NCI-H524 treated with DMSO at 0.1 percent for 48 hours (cell line): ENCODE measurements at places on chromosomes 12 and 14.

- DNase-seq = no peak
These were observed 27.2 kb upstream of the PNMA1 start for GRCh38 chr14:73741386-73741875.

- DNase-seq = no peak
These were observed 201.2 kb downstream of the ANO4 start for GRCh38 chr12:100995771-100996170.

DNA sequence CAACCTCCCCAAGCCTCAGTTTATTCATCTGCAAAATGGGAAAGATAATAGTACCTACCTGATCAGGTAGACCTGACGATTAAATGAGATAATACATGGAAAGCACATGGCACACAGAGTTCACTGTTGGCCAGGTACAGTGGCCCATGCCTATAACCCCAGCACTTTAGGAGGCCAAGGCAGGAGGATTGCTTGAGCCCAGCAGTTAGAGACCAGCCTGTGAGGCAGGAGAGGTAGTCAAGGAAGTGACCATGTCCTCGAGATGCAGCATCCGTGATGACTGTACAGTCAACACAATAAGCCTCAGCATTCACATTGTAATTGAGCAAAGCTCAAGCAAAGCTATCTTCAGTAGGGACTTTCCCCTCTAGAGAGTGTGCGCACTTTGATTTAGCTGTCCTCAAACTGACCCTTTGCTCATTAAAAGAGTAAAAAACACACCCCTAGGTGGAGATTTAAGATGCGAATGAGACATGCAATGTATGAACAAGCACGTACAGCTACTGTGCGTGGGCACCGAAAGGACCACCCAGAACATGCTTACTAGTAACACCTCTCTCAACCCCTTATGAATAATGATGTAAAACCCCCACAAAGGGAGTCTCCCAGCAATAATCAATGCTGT is 9.9 kb downstream of the ISCU start:
- DNase-seq = no peak

DNA sequence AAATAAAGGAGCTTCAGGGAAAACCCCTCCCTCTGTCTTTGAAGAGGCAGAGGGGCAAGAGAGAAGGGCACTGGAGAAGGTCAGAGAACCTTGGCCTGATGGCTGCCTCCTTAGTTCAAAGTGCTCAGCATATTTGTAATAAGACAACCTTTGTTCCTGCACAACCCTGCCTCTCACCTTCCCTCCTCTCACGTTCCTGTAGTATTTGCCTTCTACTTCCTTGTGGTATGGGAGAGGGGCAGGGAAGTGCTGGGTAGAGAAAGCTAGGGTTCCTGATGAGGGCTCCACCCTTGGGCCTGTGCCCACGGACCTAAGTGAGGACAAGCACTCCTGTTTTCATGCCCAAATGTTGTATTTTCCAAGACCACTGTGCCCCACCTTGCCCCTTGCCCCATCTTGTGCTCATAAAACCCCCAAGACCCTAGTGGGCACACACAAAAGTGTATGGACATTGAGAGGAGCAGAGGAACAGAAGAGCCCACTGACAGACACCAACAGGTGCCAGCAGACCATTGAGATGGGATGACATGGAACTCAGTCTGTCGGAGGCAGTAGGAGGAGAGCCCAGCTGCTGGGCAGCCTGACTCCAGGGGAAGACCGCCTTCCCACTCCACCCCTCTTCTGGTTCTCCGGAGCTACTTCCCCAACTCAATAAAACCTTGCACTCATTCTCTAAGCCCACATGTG is 261.5 kb upstream of the CCDC196 start:
- no peak for DNase-seq

DNA sequence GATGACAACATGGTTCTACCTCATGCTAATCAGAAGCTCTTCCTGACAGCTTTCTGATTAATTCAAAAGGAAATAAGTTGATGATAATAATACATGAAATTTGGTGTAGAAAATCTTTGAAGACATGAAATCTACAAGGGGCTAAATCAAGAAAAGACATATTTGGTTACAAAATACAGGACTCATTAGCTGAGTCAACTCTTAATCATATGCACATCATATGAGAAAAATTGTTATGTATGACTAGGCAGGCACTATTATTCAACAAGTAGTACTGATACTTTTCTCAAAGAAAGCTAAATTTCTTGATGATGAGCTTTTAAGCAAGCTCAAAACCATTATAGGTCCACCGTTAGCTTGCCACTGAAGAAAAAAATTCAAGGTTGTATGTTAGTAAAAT is 7.1 kb downstream of the ABCC9 start:
- no peak for DNase-seq

DNA sequence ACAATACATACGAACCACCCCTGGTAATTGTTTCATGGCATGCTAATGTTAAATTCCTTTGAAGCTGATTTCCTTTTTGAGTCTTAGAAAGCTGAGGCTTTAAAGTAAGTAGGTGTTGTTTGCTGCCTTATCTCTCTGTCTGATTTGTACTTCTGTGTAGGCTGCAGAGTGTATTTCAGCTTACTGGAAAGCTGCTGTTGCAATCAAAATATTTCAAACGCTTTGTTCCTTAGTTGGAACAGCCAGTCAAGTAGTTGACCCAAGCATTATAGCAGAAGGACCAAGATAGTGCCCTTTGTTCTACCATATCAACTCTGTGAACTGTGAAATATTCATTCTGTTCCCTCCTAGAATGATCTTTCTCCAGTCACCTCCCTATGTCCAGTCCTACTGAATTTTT is 3.1 kb downstream of the PKP2 start:
- no peak for DNase-seq

GRCh38 chr14:100022772-100023451 is 42.3 kb upstream of the EVL start:
- no peak for DNase-seq

DNA sequence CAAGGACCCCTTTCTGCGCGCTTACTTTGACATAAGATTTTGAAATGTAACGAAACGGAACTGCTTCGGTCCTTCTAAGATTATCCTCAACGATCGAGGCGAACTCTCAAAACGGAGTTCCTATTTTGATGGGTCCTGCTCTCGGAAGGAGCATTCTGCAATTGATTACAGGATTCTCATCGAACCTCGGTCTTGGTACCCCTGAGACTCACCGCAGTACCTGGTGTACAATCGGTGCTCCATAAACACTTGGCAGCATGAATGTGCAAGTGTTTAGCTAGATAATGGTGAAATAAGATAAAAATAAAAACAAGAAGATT is 530 bp upstream of the NEMF start:
- no peak for DNase-seq

GRCh38 chr14:77478796-77479195 is 19.8 kb downstream of the ISM2 start:
- DNase-seq = no peak

GRCh38 chr14:49164074-49164473 is 422.1 kb downstream of the RPS29 start:
- DNase-seq = no peak

DNA sequence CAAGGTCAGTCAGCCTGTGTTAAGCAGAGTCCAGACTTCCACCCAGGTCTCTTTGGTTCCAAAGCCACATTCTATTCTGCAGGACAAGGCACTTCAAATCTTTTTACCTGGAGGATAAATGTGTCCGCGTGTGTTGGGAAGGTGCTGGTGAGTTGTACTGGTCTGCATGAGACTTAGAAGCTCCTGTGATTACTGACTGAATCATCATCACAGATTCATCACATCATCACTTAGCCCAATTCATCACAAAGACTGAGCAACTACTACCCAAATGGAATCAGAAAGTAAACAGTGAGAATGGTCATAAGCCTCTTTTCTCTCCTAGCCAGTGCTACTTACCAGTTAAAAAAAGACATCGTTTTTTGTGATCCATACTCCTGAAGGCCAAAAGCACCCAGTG is 5.3 kb downstream of the SLC15A5 start:
- no peak for DNase-seq

DNA sequence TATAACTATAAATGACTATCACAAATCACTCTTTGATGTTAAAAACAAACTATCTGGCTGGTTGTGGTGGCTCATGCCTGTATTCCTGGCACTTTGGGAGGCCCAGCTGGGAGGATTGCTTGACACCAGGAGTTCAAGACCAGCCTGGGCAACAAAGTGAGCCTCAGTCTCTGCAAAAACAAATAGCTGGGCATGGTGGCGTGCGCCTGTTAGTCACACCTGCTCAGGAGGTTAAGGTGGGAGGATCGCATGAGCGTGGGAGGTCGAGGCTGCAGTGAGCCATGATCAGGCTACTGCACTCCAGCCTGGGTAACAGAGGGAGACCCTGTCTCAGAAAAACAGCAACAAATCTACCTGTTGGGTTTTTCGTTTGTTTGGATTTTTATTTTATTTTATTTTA is 5.4 kb downstream of the TXNRD1 start:
- no peak for DNase-seq

- DNase-seq = no peak
These were observed 13.2 kb downstream of the OTX2 start for GRCh38 chr14:56797003-56797568.

- DNase-seq = no peak
These were observed 15.8 kb upstream of the ERGIC2 start for GRCh38 chr12:29396774-29397173.

DNA sequence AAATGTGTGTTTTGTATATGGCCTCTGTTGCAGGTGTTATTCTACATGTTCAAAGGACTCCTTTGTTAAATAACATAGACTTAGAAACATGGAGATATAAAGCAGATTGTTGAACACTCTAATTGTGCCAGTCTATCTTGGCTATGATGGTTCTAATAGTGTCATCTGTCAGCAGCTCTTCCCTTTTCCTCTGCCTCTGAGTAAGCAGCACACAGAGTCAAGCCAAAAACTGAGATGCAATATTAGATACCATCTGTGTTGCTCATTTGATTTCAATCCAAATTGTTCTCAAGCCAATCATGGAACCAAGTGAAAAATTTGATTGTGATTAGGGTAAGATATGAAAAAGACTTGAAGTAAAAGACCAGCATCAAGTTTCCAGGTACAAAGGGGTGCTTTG is 871.1 kb upstream of the MGAT4C start:
- no peak for DNase-seq

DNA sequence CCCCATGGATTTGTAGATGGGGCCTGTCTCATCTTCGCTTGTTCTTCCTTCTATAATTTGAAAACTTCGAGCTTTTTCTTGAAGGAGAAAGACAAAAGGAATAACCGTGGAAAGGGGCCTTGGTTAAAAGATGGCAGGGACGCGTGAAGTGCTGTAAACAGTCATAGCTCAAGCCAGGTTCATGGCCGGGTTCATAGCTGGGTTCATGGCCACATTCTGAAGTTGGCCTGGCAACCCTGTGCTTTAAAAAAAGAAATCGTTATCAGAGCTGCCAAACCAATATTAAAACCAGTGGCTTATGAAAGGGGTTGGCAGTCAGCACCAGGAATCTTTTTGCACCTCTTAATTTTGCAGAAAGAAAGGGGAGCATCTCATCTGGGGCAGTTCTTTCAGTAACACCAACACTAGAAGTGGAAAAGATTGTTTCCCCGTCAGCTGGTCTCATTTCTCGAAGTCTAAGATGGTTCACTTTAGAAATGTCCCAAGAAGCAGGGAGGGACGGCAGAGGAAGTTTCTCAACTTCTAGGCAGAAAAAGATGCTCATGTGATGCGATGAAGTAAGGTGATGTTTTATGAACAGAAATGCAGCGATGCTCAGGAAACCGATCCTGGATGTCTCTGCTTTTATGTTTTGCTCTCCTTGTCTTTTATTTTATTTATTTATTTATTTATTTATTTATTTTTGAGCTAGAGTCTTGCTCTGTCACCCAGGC is 193.1 kb upstream of the TBX3 start:
- no peak for DNase-seq

- DNase-seq = no peak
These were observed 20.9 kb downstream of the HIP1R start for GRCh38 chr12:122855928-122856831.

DNA sequence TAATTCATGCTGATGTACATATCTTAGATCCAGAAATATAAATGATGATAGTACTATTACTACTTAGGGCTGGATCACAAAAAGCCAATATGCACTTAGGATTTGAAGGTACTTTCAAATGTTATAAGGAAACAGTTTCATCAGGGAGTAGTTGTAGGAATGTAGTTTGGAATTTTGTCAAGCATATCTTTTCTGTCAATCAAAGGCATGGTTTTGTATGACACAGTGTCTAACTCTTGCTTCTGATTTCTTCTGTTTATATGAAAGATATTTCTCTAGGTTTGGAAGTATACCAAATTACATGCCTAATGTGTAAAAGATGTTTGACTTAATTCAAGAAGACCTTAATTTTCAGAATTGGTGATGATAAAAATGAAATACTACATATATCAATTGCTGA is 135.7 kb downstream of the RAD51B start:
- DNase-seq = no peak

DNA sequence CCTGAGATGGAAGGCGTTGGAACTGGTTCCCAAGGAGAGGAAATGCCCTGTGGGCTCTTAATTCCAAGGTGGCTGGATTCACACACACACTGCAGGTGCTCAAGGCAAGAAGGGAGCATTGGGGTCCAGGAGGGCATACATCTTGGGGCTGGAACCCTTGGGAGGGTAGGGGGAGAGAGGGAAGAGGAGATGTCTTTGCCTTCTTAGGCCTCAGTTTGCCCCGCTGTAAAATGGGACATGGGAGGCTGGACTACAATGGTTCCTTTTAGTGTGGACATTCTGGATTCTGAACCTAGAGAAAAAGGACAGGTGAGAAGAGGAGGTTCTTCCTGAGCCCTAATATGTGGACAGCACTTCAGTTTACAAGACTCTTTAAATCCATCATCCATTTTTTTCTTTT is 43.8 kb downstream of the CALM1 start:
- DNase-seq = no peak

- DNase-seq = no peak
These were observed 29.2 kb downstream of the HSP90AA1 start for GRCh38 chr14:102057480-102058114.

DNA sequence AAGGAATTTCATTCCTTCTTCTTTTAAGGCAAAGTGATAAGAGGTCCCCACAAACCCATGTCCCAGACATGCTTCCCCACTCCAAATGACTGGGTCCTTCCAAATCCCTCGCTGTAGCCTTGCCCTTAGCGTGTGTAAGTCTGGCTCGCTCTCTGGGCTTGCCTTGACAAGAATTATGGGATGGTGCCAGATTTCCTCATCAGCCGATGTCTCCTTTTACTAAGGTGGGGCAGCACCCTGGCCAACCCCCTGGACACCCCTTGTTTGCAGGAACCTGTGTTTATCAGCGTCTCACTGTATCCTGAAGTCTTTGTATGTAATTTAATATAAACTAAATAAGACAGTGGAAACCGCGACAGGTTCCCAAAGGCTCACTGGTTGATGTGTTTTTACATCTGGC is 493.3 kb downstream of the EGLN3 start:
- DNase-seq = no peak

DNA sequence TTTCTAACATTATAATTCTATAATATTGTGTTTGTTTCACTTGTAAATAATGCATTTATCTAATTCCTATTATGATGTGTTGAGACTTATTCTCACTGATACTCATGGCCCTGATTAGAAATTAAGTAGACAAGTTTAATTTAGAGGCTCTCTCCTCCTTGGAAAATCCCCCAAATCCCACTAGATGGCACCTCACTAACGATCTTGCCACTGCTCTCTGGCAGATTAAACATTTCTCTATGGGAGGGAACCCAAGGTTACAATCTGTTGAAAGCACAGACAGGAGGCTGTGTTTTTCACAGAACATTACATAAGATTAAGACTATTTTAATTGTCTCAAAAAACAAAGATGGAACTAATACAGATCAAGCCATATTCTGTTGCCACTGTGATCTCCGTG is 318.7 kb downstream of the LRFN5 start:
- DNase-seq = peak; percentile 68

- DNase-seq = no peak
These were observed 2.5 kb downstream of the LGALS3 start for GRCh38 chr14:55131370-55132137.

- no peak for DNase-seq
These were observed 2.7 kb upstream of the TSPAN31 start for GRCh38 chr12:57741844-57742738.
